ENCODE measurements at places on chromosomes 3 and 15.
A peak's percentile ranks its signal among the peaks of the same experiment; 100 is the strongest.

DNA sequence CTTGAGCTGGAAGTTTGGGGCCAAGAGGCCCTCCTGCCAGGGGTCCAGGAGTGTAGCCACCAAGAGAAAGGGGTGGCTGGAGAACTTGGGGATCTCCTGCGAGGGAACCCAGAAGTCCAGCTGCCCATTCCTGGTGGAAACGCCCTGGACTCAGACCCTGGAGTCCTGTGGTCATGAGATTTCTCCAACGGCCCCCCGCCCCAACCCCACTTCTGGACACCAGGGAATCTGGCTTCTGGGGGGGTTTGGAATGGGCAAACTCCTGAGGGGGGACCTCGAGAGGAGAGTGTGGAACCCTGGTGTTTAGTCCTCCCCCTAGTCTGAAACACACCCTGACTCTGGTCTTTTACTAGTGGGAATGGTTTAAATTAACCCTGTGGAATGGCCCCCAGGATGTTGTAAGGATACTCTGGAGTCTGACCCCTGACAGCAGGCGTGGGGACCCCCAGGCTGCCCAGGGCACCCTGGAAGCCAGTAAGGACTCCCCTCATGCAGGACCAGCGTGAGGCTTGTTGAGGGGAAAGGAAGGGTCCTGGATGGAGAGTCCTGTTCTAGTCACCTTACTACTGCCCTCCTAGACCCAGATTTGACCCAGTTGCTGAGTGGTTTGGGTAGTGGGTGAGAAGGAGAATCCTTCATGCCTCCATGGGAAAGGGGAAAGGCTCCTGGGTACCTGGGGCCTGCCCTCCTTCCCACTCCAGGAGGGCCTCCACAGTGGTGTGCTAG lies 540 bp downstream of the KLHDC8B start:
- DNase-seq: no peak

- DNase-seq: no peak
These were observed 52.0 kb upstream of the LRIG1 start for GRCh38 chr3:66552846-66553245.

GRCh38 chr3:47527952-47528725 lies 14.6 kb upstream of the ELP6 start:
- no peak for DNase-seq

- DNase-seq: peak; percentile 5
These were observed 22.3 kb downstream of the CFAP92 start for GRCh38 chr3:128971421-128972100.

DNA sequence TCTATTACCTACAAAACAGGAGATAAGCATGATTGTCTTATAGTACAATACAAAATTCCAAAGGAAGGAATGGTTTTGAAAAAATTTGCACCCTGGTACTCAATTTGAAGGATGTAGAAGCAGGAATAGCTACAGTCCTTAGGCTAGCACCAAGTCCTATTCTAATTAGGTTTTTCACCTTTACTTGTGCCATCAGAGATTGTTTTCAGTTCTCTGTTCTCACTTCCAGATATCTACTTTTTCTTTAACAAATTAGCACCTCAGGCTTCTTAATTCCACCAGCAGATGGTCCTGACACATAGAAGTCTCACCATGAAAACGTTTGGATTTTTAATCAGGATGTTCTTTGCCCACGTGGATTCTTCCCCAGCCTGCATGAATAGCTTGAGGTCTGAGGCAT lies 43.8 kb downstream of the IL5RA start:
- DNase-seq: no peak

DNA sequence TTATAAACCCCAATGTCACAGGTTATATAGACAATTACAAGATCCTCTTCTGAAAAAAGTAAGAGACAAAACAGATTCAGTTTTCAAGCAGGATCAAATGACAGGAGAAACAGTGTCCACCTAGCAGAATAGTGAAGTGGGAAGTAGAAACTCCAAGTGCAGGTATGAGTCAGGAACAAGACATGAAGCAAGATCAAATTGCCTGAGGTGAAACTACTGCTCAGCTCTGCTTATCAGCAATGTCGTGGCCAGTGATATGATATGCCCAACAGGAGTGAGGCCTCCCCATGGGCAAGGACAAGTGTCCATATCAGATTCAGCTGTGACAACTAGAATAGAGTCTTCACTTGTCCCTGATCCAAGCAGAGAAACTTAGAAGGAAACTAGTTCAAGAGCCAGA lies 100.0 kb downstream of the ZMAT3 start:
- DNase-seq: no peak

DNA sequence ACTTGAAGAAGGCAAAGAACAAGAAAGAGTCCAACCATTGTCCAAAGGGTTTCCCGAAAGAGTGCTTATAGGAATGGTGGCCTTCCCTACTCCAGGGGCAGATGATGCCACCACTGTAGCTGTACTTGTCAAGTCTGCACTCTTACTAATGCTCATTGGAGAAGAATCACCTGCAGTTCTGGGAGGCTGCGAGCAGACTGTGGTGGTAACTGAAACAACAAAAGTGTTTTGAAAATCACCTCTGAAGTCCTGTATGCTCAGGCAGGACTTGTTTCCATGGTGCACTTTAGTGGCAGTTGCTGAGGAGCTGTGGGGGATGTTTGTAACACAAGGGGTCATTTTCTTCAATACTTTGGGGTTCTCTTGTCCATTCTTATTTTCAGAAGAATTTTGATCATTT lies 36.0 kb downstream of the USF3 start:
- DNase-seq: no peak

DNA sequence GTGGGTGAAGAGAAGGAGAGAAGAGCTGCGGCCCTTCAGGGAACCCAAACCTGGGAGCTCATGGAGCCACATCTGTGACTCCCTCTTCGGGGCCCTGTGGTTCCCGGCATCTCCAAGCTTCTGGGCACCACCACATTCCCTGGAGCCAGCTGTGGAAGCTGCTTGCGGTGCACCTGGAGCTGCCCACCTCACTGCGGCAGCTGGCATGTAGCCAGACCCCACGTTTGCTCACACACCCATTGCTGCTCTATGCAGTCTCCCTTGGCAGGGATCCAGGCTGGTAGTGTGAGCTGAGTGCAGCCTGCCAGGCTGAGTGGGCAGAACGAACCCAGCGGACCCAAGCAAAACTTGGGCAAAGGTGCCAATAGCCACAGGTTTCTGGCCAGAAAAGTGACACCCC lies 16.8 kb upstream of the PLA2G4E start:
- DNase-seq: no peak

DNA sequence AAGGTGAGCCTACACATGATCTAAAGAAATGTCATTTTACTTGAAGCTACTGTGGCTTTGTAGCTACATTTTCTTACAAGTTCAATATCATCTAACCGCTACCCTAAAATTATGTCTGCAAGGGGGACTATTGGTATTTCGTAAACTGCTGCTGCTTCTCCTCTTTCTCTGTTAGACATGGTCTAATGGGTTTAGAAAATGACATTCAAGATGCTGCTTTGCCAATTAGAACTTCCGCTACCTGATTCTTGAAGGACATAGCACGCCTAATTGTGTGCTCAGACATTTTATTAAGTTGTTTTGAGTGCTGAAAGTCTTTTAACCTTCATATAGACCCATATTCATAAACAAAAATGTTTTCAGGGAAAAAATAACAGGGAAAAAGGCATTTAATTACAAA lies 283.7 kb upstream of the ICE2 start:
- no peak for DNase-seq

GRCh38 chr3:128338536-128339330 lies 128.0 kb downstream of the DNAJB8 start:
- DNase-seq: no peak

DNA sequence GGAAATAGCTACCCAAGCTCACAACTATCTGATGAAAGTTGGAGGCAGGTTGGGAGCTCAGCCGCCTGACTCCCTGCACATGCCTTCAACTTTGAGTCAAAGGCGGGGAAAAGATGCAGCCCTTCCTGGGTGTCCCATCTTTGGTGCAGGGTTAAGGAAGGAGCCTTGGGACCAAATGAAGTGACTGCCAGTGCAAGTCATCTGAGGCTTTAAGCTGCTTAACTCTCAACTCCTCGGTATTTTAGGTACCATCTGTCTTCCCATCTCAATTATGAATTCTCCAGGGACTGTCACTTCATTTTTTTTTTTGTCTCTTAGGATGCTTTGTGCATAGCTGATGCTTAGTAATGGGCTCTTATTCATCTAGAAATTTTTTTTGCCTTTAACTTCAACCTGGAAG lies 408.8 kb upstream of the C2CD4B start:
- DNase-seq: no peak

- no peak for DNase-seq
These were observed 81.8 kb upstream of the TNFSF10 start for GRCh38 chr3:172604895-172605646.

DNA sequence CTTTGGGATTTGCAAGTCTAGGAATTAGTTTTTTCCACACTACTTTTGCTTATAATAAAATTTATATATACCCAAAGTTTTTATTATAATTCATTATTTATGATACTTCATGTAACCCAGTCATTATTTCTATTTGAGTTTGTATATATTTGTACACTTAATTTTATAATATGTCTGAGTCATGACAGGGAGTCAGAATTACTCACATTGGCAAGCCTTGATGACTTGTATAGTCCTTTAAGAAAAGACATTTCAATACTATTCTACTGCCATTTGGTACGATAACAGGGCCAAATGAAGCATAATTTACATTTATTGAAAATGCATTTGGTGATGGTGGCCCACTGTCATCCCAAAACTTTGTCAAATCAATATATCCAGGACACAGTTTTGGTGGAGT lies 95.9 kb upstream of the UNC13C start:
- no peak for DNase-seq

DNA sequence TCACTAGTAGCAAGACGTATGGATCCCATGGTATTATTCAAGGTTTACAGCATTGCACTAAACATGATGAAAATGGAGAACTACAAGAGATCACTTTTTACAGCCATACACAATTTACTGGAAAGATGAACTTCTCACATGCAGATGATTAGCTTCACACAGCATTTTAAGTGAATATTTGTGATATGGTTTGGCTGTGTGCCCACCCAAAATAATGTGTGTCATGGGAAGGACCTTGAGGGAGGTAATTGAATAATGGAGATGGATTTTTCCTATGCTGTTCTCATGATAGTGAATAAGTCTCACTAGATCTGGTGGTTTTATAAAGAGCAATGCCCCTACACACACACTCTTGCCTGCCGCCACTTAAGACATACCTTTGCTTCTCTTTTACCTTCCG lies 662.0 kb upstream of the CCDC54 start:
- no peak for DNase-seq

GRCh38 chr3:185959609-185960521 lies 22.1 kb upstream of the TRA2B start:
- no peak for DNase-seq

DNA sequence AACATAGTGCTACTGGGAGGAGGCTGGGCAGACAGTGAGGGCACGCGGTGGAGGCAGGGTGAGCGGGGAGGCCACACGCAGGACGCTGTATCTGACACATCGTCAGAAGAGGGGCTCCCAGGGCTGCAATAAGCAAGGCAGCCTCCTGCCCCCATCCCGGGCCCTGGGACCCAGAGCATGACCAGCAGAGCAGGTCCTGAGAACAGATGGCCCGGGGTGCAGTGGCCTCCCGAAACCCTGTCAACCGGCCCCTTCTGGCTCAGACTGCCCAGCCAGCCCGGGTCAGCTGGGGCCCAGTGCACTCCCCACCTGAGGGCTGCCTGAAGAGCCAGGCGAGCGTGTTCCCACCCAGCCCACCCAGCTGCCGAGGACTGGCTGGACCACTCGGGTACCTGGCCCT lies 37.4 kb downstream of the DNAJB8 start:
- DNase-seq: no peak

DNA sequence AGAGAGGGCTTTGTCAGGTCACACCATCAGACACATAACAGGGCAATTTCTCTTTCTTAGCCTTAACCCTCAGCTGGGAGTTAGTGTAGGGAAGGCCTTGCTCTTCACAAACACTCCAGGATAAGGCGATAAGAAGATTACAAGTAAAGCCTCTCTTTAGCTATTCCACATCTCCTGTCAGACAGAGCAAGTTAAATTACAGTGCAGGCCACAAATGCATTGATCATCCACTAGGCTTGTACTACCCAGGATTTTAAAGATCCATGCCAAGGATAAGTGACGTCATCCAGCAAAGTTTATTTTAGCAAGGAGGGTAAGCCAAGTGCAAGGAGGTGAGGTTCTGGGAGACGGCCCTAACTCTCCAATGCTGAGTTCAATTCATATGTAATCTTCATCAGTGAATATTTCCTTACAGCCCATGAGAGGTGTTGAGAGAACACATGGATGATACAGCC lies 890.6 kb upstream of the NR2F2 start:
- no peak for DNase-seq

DNA sequence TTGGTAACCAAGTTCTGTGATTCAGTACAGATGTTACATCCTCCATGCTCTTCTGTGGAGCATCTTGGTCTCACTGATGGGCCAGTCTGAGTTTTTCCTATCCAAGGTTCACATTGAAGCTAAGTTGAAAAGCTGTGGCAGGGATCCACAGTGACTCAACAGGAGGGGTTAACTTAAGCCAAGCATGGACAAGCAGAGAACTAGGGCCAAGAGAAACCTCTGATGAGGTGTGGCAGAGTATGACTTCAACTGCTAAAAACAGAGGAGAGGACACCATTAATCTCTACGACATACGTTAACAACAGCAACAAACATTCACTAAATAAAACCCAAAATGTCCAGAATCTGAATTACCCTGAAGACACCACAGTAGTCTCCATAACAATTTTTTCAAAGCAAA lies 268.1 kb upstream of the UBE2E2 start:
- DNase-seq: no peak

- DNase-seq: no peak
These were observed 65.3 kb downstream of the SLC30A4 start for GRCh38 chr15:45457220-45457619.

- DNase-seq: no peak
These were observed 4.8 kb downstream of the SCN5A start for GRCh38 chr3:38644662-38645053.

DNA sequence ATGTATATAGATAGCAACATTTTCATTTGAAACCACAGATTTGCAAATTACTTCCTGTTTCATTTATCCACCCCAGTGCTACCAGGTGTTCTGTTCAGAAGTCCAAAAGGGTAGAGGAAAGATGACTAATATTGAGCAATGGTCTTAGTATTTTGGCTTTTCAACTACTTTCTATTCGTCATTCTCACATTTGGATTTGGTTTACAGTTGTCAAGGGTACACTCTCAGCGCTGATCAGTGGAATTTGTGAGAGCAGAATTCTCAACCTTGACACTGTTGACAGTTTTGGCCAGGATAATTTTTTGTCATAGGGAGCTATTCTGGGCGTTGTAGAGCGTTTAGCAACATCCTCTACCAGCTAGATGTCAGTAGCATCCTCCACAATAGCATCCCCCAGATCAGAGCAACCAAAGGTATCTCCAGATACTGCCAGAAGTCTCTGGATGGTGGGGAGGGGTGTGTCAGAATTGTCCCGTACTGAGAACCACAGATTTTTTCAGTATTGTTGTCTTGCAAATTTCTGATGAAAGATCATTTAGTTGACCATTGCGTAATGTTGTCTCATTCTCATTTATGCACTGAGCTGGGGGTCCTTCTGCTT lies 4.2 kb downstream of the HMCES start:
- DNase-seq: no peak

DNA sequence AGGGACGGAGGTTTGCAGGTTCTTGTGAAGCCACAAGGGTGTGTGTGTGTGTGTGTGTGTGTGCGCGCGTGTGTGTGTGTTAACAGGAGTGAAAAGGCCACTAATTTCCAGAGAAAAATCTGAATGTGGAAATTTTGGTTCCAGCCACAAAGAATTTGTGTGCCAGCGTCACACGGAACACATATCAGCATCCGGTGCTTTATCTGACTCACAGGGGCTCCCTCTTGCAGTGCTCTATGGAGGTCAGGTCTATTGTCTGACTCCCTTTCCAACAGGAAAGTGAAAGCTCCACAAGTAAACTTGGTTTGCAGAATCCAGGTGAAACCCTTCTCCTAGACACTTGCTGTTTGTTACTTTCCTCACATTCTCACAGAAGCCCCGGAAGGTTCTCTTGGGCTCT lies 6.2 kb downstream of the CLDN11 start:
- no peak for DNase-seq
